GM04503 (cell line): ENCODE measurements at places on chromosomes 1 and 21.

DNA sequence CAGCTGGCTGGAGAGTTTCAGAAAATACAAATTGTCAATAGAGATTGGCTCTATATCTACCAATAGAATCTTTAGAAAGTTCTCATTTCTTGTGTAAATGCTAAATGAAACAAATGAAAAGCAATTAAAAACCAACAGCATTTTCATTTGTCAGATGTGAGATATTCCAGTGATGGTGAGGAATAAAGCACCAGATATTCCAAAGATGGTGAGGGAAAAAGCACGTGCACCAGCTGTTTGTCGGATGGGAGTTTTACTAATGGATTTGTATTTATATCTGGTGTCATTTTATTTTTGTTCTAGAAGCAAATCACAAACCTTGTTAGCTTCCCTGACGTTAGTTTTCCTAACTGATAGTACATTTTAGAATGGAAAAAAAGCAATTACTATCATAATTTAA, 188.8 kb downstream of the PCP4 start:
- no peak for DNase-seq

GRCh38 chr1:204530932-204531331, 14.7 kb downstream of the MDM4 start:
- DNase-seq, result no peak

DNA sequence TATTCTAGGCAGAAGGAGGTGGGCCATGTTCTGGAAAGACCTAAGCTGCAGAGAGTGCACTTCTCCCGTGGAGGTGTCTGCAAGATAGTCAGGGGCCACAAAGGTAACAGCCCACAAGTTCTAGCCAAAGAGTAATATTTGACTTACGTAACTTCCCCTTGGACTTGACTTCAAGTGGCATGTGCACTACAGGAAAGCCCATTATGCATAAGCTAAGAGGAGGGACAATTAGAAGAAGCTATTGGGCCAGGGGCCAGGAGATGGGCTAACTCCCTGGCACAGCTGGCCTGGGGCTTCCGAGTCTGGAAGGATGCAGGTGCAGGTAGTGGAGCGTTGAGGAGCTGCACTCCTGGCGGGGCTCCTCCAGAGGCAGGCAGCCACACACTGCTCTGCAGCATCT, 58.3 kb downstream of the ERG start:
- no peak for DNase-seq

- no peak for DNase-seq
Measured at GRCh38 chr1:84862810-84863251, 30.2 kb downstream of the LPAR3 start.

DNA sequence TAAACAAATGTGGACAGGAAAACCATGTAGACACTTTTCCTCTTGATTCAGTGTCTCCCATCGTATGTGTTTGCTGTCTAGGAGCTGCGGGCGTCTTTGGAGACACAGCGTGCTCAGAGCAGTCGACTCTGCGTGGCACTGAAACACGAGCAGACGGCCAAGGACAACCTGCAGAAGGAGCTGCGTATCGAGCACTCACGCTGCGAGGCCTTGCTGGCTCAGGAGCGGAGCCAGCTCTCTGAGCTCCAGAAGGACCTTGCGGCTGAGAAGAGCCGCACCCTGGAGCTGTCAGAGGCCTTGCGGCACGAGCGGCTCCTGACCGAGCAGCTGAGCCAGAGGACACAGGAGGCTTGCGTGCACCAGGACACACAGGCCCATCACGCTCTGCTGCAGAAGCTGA, 27.2 kb upstream of the DIP2A start:
- no peak for DNase-seq

DNA sequence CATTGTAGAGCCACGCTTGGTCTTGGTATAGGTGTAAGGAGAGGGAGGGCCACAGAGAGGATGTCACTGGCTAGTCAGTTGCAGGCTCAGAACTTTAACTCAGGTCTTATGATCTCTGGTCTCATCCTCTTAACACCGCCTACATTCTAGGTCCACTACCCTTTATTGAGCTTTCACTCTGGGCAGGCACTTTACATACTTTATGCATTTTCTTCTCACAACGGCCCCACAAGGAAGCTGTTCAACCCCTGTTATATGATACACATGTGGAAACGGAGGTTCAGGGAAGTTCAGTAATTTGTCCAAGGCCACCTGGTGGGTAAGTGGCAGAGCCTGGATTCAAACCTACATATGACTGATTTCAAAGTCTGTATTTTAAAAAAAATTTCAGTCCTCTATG, 25.3 kb upstream of the RCAN3 start:
- no peak for DNase-seq

GRCh38 chr1:31715087-31715872, 11.5 kb upstream of the COL16A1 start:
- peak; percentile 74 for DNase-seq

GRCh38 chr21:17610911-17611310, 1.8 kb downstream of the BTG3 start:
- DNase-seq, result no peak
